Ovary (tissue), 10 donors: ENCODE measurements at places on chromosomes 1 and 21.

DNA sequence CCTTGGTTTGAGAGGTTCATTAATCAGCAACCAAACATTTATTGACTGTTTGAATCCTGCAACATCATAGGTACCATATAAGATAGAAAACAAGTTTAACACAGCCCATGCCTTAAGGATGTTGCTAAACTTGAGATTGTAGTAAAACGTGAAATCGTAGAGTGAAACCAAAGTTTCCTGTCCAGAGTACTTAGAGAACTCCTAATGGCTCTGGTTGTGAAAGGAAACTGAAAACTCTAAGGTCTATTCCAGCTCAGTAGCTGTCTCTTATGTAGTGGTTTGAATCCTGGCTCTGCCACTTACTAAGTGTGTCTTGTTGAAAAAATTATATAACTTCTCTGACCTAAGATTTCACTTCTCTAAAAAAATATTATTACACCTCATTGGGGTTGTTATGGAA lies 310.9 kb downstream of the NTNG1 start:
- DNase-seq, result no peak

GRCh38 chr21:15423676-15424445 lies 305.9 kb upstream of the USP25 start:
- no peak for DNase-seq

DNA sequence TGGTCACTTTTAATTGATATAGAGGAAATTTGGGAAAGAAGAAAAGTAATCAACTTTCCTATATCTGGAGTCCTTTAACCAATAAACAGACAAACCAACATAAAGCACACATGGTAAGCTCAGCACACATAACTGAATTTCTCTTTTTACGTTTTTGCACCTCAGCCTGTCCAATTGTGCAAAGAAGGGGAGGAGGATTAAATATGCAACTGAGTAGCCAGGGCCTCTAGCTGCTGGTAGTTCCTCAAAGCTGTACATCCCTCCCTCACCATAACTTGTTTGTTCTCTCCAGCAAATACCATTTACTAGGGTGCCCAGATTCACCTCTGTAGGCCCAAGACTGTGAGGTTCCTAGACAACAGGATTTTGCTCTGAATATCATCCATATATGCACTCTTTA lies 25.4 kb downstream of the ST6GALNAC5 start:
- no peak for DNase-seq

DNA sequence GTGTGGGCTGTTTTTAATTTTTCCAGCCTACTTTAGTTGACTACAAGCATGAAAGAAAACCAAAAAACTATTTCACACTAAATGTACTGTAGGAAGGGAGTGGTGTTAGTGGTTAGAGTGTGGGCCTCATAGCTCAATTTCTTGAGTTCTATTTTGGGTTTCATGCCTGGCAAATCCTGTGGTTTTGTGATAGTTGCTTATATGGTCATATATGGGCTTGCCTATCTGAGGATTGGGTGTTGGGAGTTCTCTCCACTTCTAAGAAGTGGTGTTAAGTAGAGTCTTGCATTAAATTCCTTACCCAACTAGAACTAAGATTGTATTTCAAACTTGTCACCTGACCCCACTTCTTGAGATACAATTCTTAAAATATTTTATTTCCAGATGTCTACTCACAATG lies 37.8 kb upstream of the COL11A1 start:
- no peak for DNase-seq

DNA sequence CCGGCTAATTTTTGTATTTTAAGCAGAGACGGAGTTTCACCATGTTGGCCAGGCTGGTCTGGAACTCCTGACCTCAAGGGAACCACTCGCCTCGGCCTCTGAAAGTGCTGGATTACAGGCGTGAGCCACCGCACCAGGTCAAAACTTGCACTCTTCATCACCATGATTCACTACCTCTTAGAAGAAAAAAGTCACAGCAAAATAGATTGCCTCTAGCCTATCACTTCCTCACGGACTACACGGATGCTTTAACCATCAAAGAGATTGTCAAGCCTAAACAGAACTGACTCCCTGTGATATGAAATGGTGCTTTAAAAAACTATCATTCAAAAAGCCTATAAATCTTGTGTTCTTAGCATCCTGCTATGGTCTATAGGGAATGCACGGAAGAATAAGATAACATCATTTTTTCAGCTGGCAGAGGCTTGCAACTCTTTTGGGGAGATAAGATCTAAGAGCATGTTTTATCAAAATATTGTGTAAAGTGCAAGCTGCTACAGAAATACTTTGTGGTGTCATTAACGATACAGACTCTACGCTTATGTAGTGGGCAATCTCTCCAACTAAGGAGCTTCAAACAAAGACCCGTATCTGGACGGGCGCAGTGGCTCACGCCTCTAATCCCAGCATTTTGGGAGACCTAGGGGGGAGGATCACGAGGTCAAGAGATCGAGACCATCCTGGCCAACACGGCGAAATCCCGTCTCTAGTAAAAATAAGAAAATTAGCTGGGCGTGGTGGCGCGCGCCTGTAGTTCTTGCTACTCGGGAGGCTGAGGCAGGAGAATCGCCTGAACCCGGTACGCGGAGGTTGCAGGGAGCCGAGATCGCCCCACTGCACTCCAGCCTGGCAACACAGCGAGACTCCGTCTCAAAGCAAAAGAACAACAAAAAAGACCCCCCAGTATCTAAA lies 966 bp downstream of the TFB2M start:
- DNase-seq, result no peak

GRCh38 chr1:32997381-32997891 lies 32.8 kb upstream of the RNF19B start:
- no peak for DNase-seq

- DNase-seq, result no peak
Observed at GRCh38 chr1:42801832-42802473, 15.0 kb upstream of the ERMAP start.

DNA sequence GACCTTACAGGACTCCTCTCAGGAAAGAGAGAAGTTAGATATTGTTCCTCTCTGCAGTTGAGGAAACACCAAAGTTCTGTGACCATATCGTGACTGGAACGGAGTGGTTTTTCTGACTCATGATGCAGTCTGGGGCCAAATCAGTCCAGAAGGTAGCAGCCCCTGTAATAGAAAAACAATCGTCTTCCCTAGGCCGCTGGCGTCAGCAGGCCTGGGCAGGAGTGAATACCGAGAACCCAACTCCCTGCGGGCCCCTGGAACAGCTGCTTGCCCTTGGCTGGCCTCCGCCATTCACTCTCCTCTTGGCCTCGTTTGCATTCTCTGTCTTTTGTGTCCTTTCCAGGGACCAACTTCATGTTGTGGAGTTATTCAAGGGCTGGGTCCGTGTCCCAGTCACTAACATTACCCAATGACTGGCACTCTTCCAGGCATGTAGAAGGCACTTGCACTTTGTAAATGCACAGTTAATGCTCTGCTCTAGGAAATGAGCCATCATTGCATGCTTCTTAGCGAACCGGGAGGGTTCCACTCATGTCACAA lies 10.9 kb upstream of the CD101 start:
- no peak for DNase-seq

DNA sequence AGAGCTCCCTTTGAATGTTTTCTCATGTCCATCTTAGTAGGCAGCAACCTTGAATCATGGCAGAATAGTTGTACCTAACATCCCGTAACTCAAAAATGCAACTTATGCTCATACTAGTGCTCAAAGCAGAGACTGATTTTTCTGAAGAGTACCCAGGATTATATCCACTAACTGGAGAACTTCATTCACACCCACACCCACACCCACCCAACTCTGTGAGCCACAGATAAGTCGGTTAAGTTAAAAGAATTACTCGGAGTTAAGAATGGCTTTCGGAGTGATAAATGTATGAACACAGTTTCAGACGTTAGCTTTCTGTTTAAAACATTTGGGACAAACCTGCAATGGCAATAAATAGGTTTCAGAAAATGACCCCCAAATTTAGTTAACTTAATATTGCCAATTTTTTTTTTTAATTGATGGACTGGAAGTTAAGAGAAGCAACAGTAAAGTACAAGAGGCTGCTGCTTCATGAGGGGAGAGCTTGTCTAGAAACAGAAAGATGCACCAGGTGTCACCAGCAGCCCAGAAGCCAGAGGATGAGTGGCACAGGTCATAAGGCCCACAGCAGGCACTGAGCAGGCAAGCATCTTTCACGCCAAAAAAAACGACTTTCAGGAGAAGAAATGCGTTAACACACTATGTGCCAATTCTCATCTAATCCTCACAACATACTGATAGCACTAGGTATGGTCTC lies 48.4 kb upstream of the C1orf198 start:
- no peak for DNase-seq

- peak; percentile 64 for DNase-seq
Observed at GRCh38 chr1:2968471-2968881, 52.8 kb upstream of the ACTRT2 start.

GRCh38 chr1:5747426-5748285 lies 244.6 kb downstream of the NPHP4 start:
- no peak for DNase-seq

DNA sequence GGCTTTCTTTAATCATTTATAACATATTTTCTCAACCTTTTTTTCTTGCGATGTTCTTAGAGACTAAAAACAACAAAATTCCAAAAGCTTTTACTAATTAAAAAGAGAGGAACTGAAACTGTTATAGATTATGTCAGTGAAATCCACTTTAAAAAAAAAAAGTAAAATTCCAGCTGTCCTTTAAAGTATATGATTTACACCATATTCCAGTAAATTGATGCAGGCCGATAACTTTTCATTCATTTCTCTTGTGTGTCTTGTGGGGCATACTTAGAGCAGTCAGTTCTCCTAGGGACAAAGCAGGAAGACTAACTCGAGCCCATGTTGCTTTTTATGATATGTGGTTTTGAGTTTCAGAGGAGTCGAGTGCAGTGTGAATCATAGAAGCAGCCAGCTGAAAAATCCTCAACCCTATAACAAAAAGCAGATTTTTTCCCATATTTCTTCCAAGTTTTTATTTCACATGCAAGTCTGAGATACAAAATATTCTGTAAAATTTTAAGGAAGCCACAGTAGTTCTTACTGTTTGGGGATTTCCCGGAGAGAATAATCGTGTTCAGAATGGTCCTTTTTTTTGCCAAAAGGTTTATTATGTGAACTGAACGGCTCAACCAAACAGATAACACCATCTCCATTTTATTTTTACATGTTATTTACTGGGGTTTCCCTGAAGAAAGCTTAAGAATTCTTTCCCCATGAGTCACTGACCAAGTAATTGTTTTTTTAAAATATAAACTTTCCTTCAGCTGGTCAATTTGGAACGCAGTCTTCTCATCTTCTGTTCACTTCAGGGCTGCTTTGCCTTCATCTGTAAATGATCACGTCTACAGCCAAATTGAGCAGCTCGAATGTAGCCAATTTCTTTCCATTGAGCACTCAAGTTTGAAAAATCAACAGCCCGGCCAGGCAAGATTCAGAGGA lies 77.0 kb upstream of the C1orf105 start:
- no peak for DNase-seq

GRCh38 chr1:43536196-43536863 lies 5.6 kb downstream of the PTPRF start:
- DNase-seq, result peak; percentile 10

GRCh38 chr1:76679534-76680152 lies 187.6 kb upstream of the ST6GALNAC5 start:
- DNase-seq, result no peak

DNA sequence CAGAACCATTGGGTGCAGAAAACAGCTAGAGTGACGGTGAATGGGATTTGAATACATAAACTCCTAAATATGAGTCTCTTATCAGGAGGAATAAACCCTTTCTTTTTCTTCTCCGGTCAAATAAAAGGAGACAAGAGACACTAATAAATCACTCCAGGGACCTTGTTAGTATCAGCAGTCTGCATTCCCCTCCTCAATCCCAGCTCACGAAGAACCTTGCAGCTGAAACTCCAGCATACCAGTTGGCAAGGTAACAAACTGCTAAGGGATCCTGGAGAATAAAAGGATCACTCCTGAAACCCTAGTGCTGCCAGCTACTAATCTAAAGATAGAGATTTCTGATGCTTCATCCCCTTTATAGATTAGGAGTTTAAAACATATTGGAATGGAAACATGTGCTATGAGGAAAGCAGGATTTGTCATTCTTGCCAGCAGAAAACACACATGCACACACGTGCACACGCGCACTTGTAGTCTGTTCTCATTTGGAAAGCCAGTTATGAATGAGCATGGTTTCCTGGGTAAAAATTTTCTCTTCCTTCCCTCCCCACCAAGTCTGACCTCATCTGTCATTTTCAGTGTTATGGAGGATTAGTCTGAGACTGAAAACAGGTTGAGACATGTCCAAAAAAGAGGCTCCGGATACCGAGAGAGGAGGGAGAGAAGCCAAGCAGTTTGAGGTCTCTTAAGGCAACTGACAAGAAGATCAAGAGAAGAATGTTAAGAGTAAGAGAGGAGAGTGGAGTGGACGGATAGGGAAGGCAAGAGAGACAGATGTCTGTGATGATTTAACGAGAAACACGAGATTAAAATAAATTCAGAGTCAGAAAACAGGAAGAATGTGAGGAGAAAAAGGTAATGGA lies 10.9 kb downstream of the IER5 start:
- DNase-seq, result no peak

GRCh38 chr1:67889953-67890567 lies 56.8 kb upstream of the GNG12 start:
- DNase-seq, result no peak

DNA sequence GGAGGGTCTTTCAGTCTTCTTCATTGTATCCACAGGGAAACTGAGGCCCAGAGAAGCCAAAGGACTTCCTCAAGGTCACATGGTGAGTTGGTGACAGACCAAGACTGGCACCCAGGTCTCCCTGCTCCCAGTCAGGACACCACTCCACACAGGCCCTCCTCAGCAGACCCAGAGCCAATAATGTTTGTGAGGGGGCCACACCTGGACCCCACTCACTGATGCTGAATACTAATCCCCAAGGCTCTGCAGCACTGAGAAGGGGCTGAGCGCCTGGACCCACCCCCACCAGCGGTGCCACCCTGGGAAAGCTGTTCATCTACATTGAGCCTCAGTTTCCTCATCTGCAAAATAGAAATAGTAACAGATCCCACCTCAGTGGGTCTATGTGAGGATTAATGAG lies 79.5 kb downstream of the GLIS1 start:
- no peak for DNase-seq

GRCh38 chr1:187504779-187505178 lies 676.0 kb downstream of the PLA2G4A start:
- no peak for DNase-seq

GRCh38 chr1:181090641-181091126 lies 2.2 kb downstream of the IER5 start:
- DNase-seq, result no peak

GRCh38 chr21:15051644-15052458 lies 12.9 kb downstream of the NRIP1 start:
- no peak for DNase-seq

DNA sequence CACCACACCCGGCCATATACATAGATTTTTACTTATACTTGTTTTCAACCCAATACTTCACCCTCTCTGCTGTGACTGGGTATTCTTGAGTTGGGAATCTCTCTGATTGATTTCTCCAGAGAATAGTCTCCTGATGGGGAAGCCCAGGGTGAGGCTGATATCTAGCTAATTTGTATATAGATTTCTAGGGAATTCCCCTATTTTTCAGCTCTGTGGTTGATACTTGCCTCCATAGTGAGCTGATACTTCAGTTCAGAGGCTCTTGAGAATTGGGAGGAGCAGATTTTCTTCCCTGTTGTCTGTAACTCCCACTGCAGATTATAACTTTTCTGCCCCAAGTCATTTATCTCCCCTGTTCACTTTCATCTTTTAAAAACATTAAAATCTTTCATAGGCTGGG lies 14.5 kb upstream of the SH3BGRL3 start:
- no peak for DNase-seq
